ENCODE measurements at places on chromosomes 1 and 21.
A peak's percentile ranks its signal among the peaks of the same experiment; 100 is the strongest.

- DNase-seq: no peak
Measured at GRCh38 chr1:172154551-172154950, 265.9 kb upstream of the C1orf105 start.

DNA sequence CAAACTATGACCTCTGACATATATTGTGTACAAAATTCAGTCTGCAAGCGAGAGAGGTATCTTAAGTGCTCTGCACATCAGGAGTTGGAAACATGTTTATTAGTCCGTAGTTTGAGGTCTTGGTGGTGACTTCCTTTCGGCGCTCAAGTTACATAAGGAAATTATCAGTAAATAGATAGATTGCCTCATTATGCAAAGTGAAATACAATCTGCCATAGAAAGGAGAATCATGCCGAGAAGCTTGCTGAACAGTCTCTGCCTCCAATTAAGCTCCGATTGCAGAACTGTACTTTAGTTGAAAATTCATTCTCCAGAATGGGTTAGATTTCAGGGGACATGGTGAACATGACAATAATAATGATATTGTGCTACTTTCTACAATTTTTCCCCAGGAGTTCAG, 271.8 kb downstream of the BRINP2 start:
- no peak for DNase-seq

GRCh38 chr1:248127653-248128052, 17.3 kb upstream of the OR2M5 start:
- no peak for DNase-seq

- DNase-seq: no peak
Measured at GRCh38 chr1:183074215-183074614, 51.0 kb downstream of the LAMC1 start.

DNA sequence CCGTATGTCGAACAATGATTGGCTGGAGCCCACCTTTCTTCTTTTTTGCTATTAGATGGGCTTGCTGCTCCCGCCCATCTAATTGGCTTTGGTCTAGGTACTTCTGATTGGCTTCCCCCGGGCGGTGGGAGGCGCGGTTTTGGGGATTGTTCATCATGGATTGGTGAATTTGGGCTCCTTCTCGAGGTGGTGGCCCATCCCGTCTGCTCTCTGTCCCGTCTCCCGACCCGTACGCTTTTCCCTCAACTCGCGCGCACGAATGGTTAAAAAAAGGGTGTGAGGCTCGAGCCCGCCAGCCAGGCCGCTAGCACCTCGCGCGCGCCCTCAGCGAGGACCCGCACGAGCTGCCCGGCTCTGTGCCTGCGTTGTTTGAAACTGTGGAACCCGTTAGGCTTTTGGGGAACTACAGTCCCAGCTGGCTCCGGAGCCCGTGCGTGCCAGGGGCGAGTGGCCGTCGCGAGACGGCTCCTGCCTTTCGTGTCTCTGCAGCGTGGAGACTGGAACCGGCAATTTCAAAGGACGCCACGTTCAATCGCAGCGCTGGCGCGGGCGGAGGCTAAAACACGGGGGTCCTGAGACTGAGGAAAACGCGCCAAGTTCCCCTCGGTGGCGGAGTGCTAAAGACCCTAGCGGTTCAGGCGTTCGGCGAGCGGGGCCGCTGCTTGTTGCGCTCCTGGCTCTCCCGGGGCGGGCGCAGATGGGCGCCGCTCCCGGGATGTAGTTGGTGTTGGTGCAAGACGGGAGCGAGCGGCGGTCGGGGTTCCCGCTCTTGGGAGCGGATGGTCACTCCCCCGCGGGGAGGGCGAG, at the start of gene USP1:
Gene USP1 (plus strand): TSS at position 584 of the 807 bp plus-strand sequence. CDS start 2,819 bp downstream, outside the sequence.
- peak; percentile 99 for DNase-seq

GRCh38 chr1:100649146-100649545, 70.4 kb upstream of the VCAM1 start:
- no peak for DNase-seq

DNA sequence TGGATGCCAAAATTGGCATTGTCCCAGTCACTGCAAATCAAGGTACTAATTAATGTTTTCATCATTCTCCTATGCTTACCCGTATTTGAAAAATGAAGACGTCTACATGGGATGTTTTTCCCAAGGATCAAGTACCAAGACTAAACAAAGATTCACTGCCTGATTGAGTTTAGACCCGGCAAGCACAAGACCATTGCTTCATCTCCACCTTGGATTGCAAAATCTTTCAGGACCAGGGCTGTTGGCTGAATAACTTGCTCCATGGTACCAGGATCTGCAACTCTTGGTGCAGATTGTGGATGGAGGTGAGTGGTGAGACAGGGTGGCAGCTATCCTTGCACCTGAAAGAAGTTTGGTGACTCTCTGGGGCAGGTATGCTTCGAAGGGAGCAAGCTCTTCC, 122.5 kb upstream of the ETS2 start:
- no peak for DNase-seq

DNA sequence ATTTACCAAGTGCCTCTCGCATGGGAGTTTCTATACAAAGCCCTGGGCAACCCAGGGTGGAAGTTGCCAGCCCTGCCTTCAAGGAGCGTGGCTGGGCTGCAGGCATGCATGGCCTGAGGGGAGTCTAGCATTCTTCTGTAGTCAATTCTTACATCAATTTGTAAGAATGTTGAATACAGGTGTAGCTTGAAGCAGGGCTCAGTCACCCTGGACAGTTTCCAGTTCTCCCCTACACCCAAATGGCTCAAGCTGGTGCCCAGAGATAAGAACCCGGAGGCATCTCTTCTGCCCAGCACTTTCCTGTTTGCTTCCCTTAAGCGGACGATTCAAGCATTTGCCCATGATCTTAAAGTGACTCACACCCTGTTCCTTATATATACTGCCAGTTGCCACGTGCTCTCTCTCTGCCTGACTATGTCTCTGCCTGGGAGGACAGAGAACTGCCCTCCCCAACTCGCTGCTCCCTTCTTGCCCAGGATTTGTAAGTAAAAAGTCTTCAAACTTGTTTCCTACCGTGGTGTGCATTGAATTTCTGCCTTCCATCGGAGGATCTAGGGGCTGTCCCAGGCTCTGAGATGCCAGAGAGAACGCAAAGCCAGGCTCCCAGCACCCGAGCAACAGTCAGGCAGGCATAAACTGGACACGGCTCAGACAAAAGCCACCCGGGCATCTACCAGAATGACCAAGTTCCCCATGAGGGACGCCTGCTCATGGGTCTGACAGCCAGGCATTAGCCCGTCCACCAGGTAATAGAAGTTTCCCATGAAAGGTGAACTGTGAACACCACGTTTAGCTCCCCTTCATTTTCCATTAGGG, 50.9 kb upstream of the AJAP1 start:
- DNase-seq: no peak

GRCh38 chr1:117732956-117733355, 127.1 kb downstream of the TENT5C start:
- DNase-seq: no peak

GRCh38 chr1:206001476-206001888, 1.7 kb downstream of the RAB7B start:
- DNase-seq: peak; percentile 70

GRCh38 chr1:220317161-220317560, 44.9 kb upstream of the RAB3GAP2 start:
- no peak for DNase-seq

GRCh38 chr1:80706526-80706925, 1094.2 kb upstream of the ADGRL2 start:
- DNase-seq: no peak

DNA sequence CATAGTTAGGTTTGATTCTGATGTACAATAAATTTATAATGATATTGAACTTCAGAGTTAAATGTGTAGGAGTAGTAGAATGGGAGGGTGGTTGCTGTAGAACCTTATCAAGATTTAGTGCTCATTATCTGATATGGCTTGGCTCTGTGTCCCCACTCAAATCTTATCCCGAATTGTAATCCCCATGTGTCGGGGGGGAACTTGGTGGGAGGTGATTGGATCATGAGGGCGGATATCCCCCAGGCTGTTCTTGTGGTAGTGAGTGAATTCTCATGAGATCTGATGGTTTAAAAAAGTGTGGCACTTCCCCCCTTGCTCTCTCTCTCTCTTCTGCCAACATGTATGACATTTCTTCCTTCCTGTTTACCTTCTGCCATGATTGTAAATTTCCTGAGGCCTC, 265.5 kb downstream of the GRIK1 start:
- DNase-seq: no peak

DNA sequence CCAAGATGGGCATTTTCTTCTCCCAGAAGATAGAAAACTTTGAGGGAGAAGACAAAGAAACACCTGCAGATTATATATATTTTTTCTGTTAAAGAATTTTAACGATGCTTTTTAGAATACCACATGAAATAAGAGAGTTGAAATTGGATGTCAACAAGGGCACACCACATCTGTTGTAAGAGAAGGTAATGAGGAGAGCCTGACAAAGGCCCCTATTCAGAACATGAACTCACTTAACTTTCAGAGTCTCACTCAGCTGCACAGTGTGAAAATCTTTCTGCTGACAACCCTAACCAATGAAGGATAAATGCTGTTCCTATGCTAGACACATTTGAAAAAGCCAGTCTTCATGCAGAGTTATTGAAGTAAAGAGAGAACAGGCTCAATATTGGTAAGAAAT, 7.3 kb downstream of the KRTAP22-2 start:
- no peak for DNase-seq

DNA sequence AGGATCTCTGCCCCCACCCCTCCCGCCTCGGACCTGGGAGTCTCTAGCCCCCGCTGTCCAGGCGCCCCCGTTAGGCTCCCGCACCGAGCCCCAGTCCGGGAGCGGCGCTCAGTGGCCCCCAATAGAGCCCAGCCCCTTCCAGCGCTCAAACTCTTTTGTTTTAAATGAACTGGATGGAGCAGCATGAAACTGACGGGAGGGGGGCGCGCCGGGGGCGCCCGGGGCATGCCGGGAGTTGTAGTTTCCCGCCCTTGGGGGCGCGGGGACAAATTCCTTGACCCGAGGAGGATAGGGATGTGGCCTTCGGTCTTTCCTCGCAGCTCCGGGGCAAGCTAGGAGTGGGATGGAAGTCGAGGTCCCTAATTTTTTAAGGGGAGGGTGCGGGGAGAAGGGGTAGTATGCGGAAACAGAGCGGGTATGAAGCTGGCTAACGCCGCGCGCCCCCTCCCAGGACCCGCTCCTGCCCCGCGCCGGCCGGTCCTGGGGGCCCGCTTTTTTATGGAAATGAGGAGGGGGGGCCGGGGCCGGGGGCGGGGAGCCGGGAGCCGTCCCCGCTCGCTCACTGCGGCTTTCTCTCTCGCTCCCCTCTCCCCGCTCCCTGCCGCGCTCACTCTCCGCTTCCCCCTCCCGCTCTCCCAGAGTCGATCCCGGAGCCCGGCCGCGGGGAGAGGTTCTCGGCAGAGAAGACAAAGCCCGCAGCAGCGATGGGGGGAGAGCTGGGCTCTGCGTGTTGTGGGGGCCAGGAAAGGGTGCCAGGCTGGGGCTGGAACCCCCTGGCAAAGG, at the start of gene MEX3A:
Gene MEX3A (minus strand): TSS at position 157 of the 783 bp plus-strand sequence. CDS start 467 bp downstream, outside the sequence.
- peak; percentile 63 for DNase-seq

DNA sequence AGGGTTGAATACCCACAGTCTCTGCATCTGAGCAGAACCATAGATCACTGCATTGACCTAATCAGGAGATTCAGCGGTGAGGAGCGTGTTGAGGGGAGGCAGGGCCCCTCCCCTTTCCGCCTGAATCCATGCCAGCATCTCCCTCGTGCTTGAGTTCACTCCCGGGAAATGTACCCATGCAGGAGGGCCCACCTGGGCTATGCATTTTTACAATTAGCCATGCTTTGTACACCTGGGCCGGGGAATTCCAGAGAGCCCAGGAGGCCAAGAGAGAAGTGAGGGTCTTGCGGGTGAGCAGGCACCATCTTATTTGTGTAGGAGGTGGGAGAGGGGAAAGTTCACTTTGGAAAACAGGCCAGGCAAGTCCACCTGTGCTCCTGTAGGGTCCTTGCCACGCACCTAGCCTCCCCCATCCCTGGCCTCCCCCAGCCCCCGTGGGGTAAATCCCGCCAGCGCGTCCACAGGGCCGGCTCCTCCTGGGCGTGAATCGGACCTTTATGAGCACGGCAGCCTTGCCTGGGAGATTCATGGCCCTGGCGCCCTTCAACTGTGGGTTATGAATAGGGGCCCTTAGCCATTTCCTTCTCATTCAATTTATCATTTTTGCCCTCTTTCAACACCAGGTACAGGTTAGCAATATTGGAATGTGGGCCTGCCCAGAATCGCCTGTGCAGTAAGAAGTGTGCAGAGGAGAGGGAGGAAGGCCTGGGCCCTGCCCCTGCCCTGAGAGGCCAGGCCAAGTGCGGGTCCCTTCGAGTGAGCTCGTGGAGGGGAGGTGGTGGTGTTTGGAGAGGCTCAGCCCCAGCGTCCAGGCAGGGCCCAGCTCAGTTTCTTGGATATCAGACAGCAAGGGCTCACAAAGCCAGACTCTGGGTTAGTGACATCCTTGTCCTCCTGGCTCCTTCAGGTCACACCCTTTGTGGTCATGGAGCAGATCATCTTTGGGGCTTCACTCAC, 84.4 kb upstream of the ACTRT2 start:
- no peak for DNase-seq

- DNase-seq: no peak
Measured at GRCh38 chr1:156901590-156901900, 8.0 kb downstream of the PEAR1 start.

- no peak for DNase-seq
Measured at GRCh38 chr1:65698590-65698989, 94.1 kb upstream of the PDE4B start.
